ENCODE measurements at places on chromosomes 11 and 22. TPM values are rescaled to one million over a fixed set of nuclear protein-coding genes. Genes with fewer than 3 reads are reported as not detected.

LRRC75B gene
- total RNA-seq = 4.2 TPM

- DNase-seq = no peak
Measured at GRCh38 chr11:65310736-65311135, 3.9 kb upstream of the CDC42EP2 start.

PATE4 gene
- not detected for total RNA-seq

DNA sequence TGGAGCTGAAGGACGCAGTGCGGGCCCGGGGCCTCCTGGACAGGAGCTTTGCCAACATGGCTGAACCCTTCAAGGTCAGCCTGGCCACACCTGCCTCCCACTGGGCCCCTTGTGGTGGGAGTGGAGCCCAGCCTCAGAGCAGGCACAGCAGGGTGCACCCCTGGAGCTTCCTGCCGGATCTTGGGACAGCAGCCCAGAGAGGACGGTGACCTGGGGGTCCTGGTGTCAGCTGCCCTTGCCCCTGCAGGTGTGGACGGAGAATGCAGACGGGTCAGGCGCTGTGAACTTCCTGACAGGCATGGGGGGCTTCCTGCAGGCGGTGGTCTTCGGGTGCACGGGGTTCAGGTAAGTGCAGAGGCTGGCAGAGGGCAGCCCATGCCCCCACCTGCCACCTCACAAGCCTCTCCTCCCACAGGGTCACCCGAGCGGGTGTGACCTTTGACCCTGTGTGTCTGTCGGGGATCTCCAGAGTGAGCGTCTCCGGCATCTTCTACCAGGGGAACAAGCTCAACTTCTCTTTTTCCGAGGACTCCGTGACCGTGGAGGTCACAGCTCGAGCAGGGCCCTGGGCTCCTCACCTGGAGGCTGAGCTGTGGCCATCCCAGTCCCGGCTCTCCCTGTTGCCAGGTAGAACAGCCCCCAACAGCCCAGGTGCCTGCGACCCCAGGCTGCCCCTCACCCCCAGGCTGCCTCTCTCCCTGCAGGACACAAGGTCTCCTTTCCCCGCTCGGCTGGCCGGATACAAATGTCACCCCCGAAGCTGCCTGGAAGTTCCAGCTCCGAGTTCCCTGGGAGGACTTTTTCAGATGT is 5.1 kb downstream of the PGGHG start:
- peak; percentile 20 for DNase-seq

GRCh38 chr11:97498891-97499290 is 1109.1 kb downstream of the JRKL start:
- no peak for DNase-seq

GRCh38 chr11:43516316-43516850 is 157.7 kb downstream of the TTC17 start:
- no peak for DNase-seq
